Urinary bladder (tissue), 4 donors: ENCODE measurements at places on chromosomes 1 and 21. TPM values are rescaled to one million over a fixed set of nuclear protein-coding genes. Genes with fewer than 3 reads are reported as not detected.

The ADAMTSL4 gene
- total RNA-seq = 35.5 TPM

The SLC45A1 gene
- 1.6 TPM for total RNA-seq

The SLC30A1 gene
- total RNA-seq = 37.2 TPM

The CFHR1 gene
- 1.2 TPM for total RNA-seq

The ETV3L gene
- total RNA-seq = not detected

The OR10R2 gene
- not detected for total RNA-seq

The TACSTD2 gene
- 40.6 TPM for total RNA-seq

The OR2T33 gene
- not detected for total RNA-seq

The LENEP gene
- not detected for total RNA-seq

The IQCC gene
- total RNA-seq = 3.2 TPM

The LAPTM5 gene
- total RNA-seq = 20.4 TPM

The HAO2 gene
- total RNA-seq = 0.16 TPM

The CHRM3 gene
- total RNA-seq = 58.5 TPM

The DVL1 gene
- total RNA-seq = 26.4 TPM

The MEF2D gene
- total RNA-seq = 10.0 TPM

The NPR1 gene
- 9.5 TPM for total RNA-seq

The C1orf226 gene
- 1.4 TPM for total RNA-seq

The GRIK3 gene
- 4.1 TPM for total RNA-seq

The RGS1 gene
- 51.2 TPM for total RNA-seq

The SFN gene
- 8.6 TPM for total RNA-seq

The ALG14 gene
- 4.4 TPM for total RNA-seq

The DYNLT5 gene
- total RNA-seq = 6.8 TPM

The GPR137B gene
- total RNA-seq = 21.1 TPM

The CD101 gene
- 1.0 TPM for total RNA-seq

The F13B gene
- not detected for total RNA-seq

The GPR25 gene
- total RNA-seq = not detected

The AGO3 gene
- 53.1 TPM for total RNA-seq

The CDC20 gene
- 12.3 TPM for total RNA-seq

The TAF1A gene
- 23.4 TPM for total RNA-seq

The LCE2A gene
- total RNA-seq = not detected

The TBX15 gene
- 5.2 TPM for total RNA-seq

The RAB7B gene
- 11.5 TPM for total RNA-seq

The GJC2 gene
- total RNA-seq = 4.0 TPM

The ITGB2 gene
- 20.8 TPM for total RNA-seq

The ADGRL4 gene
- 28.9 TPM for total RNA-seq

The ILDR2 gene
- total RNA-seq = 4.1 TPM

The SUSD4 gene
- 6.3 TPM for total RNA-seq

The C8B gene
- total RNA-seq = not detected

The THEM5 gene
- not detected for total RNA-seq

The FALEC gene
- not detected for total RNA-seq

The TSACC gene
- total RNA-seq = not detected

The CELA2A gene
- not detected for total RNA-seq

The OR2T2 gene
- not detected for total RNA-seq

The LMOD1 gene
- total RNA-seq = 71.7 TPM
